ENCODE measurements at places on chromosomes 16 and 17. TPM values are rescaled to one million over a fixed set of nuclear protein-coding genes. Genes with fewer than 3 reads are reported as not detected.

ETV4 gene
- total RNA-seq: 4.0 TPM

C16orf89 gene
- not detected for total RNA-seq

DOC2B gene
- total RNA-seq: 2.4 TPM

SDR42E1 gene
- total RNA-seq: 0.93 TPM

CCL1 gene
- total RNA-seq: not detected

KRT15 gene
- 0.31 TPM for total RNA-seq

TBX6 gene
- total RNA-seq: 0.31 TPM

FN3K gene
- 4.9 TPM for total RNA-seq

SOX15 gene
- 1.4 TPM for total RNA-seq

LITAFD gene
- not detected for total RNA-seq

KRT23 gene
- 0.27 TPM for total RNA-seq

HP gene
- total RNA-seq: 0.13 TPM

ITGAX gene
- total RNA-seq: 0.35 TPM

CACNG4 gene
- total RNA-seq: 2.3 TPM

HS3ST3A1 gene
- total RNA-seq: 2.3 TPM

CCL8 gene
- total RNA-seq: 0.44 TPM

CCL13 gene
- total RNA-seq: 3.5 TPM

SLFN11 gene
- 13.6 TPM for total RNA-seq

EZH1 gene
- total RNA-seq: 20.4 TPM

CPHXL2 gene
- not detected for total RNA-seq

FAM20A gene
- total RNA-seq: 5.7 TPM
